ENCODE measurements at places on chromosomes 2 and 18.

DNA sequence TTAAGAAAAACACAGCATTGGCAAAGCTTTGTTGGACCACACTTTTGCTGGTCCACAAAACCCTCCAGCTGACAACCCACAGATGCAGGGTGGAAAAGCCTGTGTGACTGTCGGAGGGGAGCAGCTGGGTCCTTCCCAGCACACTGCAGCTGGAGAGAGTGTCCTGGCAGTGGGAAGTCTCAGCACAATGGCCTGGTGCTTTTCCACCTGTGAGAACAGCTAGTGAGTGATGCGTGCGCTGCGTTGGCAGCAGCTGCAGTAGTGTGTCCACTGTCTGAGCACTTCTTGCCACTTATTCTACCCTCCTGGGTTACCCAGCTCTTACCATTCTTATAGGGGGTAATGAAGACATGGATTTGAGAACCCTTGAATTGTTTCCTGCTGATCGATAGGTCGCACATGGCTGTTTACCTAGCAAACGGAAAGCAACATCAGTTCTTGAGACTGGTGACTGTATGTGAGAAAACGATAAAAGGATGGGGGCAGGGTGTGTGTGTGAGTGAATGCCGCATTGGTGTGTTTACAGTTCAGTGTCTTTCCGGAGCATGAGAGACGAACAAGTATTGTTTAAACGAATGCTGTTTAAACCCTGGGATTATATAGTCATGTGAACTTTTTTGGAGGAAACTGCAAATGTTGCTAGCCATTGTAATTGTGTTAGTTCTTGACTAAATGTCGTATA is 69.7 kb downstream of the LYPD6 start:
- no peak for DNase-seq

- no peak for DNase-seq
Measured at GRCh38 chr2:113141451-113141850, 14.1 kb downstream of the IL1RN start.

- DNase-seq: no peak
Measured at GRCh38 chr2:221272729-221273128, 299.4 kb downstream of the EPHA4 start.

GRCh38 chr2:25306777-25307368 is 34.9 kb downstream of the DNMT3A start:
- DNase-seq: no peak

GRCh38 chr2:220090050-220090449 is 462.6 kb downstream of the SLC4A3 start:
- no peak for DNase-seq

DNA sequence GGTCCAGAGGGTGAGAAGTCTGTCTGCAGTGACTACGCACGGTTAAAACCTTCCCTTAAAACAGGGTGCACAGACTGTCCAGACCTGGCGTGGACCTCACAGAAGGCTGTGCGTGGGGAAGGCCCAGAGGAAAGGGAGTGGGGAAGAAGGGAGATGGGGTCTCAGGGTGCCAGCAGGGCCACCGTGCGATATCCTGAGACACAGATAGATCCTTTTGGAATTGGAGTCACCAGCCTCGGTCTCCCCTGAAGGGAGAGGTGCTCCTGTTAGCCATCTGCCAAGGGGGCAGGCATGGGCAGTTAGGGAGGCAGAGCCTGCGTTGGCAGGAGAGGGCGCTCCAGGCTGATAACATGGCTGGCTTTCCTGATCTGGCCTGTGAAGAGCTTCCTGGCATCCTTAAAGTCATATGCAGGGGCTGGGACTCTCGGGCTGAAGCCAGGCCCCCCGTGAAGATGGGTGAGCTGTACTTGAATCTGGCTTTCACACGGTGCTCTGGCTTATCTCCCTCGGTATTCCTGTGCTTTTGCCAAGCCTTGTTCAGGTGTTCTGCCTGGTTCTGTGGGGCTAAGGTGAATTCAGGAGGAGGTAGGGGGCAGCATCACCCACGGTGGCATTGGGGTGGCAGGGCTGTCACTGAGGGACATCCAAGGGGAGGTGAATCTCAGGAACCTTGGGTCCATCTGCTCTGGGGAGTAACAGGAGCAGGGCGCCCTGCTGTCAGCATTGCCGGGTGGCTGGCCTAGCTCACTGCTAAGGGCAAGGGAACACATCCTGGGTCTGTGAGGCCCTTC is 107.2 kb upstream of the SMAD2 start:
- DNase-seq: no peak

GRCh38 chr2:181682026-181682789 is 1.9 kb upstream of the NEUROD1 start:
- DNase-seq: no peak

GRCh38 chr2:231394211-231395141 is 1.0 kb upstream of the B3GNT7 start:
- DNase-seq: no peak

- no peak for DNase-seq
Measured at GRCh38 chr18:37242826-37243560, 322.6 kb downstream of the CELF4 start.

GRCh38 chr2:183456177-183456576 is 331.9 kb downstream of the NUP35 start:
- DNase-seq: no peak

DNA sequence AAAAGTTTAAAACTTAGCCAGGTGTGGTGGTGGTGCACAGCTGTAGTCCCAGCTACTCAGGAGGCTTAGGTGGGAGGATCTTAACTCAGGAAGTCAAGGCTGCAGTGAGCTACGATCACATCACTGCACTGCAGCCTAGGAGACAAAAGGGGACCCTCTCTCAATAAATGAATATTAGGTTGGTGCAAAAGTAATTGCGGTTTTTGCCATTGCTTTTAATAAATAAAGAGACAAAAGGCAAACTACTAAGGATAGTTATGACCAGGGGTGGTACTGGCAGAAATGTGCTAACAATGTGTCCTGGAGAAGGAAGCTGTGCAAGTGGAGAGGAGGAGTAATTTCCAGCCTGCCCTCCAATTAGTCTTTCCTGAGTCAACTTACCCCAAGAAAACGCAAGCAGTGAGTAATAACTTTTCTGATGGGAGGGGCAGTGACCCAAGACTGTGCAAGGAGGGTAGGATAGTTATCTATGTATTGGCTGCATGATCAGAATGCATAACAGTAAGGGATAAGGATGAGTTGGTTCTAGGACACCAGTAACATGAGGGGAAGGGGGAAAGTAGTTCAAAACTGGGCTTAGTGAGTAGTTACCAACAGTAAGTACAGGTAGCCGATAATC is 1.5 kb downstream of the EXOC6B start:
- DNase-seq: no peak

DNA sequence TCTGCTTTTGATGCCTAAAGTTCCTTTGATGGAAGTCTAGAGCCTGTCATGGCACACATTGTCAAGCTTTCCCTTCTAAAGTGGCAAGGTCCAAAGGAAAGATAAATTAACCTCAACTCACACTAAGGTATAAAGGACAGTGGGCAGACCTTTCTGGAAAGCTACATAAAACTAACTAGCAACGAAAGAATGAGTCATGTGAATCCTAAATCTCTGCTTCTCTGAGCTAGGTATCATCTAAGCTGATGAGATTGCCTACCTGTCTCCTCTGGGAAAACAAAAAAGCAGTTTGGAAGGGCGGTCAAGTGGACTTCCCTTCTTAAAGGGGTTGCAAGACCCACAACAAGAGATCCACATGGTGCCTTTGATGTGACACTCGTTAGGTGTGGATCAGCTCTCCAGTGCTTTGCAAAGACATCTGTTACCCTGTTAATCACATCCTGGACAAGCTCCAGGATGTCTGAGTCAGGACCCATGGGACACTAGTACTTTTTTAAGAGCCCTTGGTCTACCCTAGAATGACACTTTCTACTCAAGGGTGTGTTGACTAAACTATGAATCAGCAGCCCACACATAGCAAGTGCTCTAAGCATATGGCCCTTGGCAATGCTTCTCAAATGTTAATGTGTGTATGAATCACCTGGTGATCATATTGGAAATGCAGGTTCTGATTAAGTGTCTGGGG is 173.5 kb downstream of the ALK start:
- DNase-seq: no peak

DNA sequence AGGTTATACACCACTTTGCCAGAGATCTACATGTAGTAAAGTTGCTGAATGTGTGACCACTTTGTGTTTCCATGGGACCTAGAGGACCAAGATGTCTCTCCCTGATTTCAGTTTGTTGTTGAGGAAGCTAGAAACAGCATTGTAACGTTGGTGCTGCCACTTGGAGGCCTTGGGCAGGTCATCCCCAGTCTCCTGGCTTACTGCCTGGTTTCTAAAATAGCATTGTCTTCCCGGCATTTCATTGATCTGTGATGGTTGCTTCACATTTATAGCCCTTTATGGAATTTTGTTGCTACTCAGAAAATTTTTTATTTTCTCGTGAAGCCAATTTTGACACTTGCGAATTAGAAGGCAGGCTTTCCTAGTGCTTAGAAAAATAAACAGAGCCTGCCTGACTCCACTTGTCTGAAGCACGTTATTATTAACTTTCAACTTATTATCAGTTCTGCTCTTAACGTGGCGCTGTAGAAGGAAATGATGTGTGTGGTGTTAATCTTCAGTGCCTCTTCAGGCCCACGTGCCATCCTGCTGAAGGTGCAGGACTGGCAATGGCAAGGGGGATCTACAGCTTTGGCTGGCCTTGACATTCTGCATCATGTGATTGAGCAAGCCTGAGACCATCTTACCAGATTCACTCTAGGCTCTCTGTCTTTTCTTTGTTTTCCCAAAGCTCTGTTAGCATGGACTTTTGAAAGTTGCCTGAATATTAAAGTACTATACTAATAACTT is 59.9 kb downstream of the INPP4A start:
- no peak for DNase-seq

- no peak for DNase-seq
Measured at GRCh38 chr2:66445925-66446871, 11.3 kb downstream of the MEIS1 start.

GRCh38 chr2:8985561-8986326 is 17.7 kb downstream of the MBOAT2 start:
- DNase-seq: no peak

DNA sequence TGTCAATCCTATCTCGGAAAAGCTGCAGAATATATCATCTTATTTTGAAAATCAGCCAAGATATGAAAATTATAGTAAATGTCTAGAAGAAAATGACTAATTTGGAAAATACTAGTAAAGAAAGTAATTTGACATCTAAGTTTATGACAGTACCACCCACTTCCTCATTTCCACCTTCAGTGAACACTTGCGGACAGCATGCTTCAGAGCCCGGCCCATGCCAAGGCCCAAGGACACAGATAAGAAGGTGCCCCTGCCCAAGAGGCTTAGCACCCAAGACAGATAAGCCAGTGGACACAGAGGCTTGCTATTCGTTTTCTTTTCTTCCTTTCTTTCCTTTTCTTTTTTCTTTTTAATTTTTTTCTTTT is 4.8 kb upstream of the KCNG2 start:
- no peak for DNase-seq

- no peak for DNase-seq
Measured at GRCh38 chr2:191176801-191177438, 26.1 kb upstream of the STAT4 start.

DNA sequence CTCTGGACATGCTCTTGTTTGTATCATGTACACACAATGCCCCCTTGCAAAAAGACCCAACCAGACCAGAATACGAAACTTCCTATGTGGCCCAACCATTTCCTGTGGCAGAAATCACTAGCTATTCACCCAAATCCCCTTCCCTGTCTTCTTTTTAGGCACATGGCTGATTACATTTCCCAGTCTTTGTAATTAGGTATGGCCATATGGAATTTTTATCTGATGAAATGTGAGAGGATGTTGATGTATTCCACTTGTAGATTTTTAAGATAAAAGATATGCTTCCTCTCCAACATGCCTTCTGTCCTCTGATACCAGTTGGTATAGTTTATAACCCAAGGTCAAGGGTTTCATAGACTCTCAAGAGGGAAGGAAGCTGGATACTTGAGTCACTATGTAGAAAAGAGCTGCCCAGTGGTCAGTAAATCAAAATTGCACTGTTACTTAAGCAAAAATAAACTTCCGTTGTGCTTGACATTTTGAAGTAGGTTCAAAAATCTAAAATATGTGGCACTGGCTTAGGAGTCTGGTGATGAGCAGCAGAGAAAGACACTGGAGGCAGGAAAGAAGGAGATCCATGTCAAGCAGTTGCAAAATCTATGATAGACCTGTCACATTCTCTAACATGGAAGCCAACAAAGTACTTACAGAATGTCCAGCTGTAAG is 297.4 kb downstream of the SMAD2 start:
- no peak for DNase-seq

DNA sequence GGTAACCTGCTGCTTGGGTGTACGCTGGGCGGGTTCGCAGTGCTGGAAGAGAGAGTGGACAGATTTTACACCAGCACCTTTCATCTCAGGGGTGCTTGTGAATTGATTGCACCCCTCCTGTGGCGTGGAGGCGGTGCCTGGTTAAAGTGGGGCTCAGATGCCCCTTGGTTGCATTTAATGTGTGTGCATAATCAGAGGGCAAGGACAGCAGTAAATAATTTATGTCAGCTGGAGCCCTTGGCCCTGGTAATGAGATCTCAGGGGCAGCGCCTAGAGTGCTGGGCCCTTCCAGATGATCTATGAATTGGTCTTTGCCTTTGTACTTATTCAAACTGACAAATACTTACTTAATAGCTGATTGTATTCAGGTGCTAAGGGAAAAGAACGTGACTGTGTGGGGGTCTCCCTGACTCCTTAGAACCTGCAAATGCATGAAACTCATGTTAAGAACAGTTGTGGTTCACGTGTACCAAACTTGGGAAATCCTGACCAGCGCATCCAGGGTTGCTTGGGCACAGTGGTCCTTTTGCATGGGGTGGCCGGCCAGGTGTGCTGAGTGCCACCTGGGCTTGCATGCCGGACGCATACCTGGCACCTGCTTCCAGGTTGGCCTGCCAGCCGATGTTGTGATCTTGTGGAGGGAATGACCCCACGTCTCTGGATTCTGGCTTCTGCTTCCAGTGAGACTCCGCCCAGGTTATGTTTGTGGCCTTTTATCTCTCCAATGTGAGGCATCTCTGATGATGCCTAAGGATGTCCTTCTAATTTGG is 118.5 kb downstream of the AGAP1 start:
- DNase-seq: no peak

DNA sequence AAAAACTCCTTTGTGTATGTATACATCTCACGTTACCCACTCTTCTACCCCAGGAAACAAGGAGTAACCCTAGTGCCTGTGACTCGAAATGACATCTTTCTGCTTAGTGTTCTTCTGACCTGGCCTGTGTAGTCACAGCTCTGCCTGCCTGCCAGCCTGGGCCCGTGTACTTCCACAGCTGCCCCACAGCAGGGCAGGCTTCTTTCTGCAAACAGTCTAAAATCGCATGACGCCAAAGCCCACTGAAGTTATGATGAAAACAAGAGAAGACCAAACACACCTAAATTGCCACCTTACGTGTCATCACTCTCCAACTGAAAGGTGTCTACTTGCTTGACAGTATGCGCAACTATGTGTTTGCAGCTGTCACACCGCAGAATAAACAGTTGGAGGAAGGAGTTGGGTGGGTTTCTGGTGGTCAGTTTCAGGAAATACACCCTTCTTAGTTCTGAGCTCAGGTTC is 1.5 kb downstream of the GAREM1 start:
- DNase-seq: no peak

GRCh38 chr2:43461453-43462073 is 134.3 kb downstream of the THADA start:
- no peak for DNase-seq

- no peak for DNase-seq
Measured at GRCh38 chr18:35191698-35192025, 49.2 kb upstream of the ZNF397 start.

- DNase-seq: no peak
Measured at GRCh38 chr2:32830196-32830595, 116.6 kb upstream of the LTBP1 start.

- DNase-seq: no peak
Measured at GRCh38 chr2:133495226-133495625, 73.0 kb downstream of the NCKAP5 start.

All from stimulated activated CD8-positive, alpha-beta memory T cell treated with anti-CD3 and anti-CD28 coated beads, Interleukin-4, amount 100 ng/mL, for 4 hours (primary cell).